ENCODE measurements at places on chromosomes 7 and 10. TPM values are rescaled to one million over a fixed set of nuclear protein-coding genes. Genes with fewer than 3 reads are reported as not detected.

DNA sequence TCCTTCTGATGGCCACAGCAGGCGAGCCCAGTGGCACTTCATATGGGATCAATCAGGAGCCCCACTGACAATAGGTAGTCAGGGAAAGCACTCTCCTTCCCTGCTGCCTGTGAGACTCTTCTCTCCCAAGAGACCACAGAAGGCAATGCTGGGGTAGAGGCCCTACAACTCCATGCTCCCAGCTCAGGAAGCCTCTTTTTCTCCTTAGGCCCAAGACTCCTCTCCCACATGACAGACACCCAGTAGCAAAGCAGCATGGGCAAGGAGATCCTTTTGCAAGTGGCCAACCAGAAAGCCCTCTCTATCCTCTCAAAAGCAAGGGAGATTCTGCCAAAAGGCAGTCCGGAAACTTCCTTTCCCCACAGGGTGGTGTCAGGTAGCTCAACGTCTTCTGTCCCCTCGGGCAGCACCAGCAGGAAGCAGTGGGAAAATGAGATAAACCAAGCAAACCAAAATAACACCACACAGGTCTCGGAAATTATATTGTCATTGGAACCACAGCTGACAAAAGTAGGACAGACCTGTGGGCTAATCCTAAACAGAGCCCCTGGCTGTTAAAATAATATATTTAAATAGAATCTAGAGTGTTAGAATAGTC lies 172.7 kb upstream of the GDF10 start:
- no peak for DNase-seq

DNA sequence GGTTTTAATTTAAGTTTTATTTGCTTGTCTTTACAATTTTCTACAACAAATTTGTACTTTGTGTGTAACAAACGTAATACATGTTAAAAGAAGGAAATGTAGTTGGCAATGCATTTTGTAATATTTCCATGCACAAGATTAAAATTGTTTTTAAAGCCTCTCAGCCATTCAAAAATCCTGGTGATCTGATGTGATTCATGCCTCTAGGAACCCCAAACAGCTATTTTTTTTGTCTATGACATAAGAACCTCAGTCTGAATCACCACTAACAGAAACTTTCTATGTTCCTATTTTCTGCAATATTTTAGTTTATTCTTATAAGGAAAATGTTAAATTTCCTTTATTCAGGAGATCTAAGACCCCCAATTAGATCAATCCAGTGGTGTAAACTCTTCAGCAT lies 183.1 kb upstream of the YAE1 start:
- no peak for DNase-seq

GRCh38 chr7:24981171-24981951 lies 1.4 kb upstream of the OSBPL3 start:
- peak; percentile 93 for DNase-seq

DNA sequence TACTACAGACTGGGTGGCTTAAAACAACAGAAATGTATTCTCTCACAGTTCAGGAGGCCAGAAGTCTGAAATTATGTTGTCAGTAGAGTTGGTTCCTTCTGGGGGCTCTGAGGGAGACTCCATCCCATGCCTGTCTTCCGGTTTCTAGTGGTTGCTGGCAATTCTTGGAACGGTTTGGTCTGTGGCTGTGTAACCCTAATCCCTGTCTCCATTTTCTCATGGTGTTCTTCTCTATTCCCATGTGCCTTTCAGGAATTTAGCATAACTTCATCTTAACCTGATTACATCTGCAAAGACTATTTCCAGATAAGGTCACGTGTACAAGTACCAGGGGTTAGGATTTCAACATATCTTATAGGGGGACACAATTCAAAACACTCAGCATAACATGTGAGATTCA lies 73.2 kb downstream of the FAM241B start:
- no peak for DNase-seq

- DNase-seq: no peak
Measured at GRCh38 chr10:119441921-119442757, 100.4 kb downstream of the RGS10 start.

- no peak for DNase-seq
Measured at GRCh38 chr7:132275416-132276233, 300.6 kb downstream of the PLXNA4 start.

ADCYAP1R1 gene
- 4.4 TPM for polyA plus RNA-seq

DNA sequence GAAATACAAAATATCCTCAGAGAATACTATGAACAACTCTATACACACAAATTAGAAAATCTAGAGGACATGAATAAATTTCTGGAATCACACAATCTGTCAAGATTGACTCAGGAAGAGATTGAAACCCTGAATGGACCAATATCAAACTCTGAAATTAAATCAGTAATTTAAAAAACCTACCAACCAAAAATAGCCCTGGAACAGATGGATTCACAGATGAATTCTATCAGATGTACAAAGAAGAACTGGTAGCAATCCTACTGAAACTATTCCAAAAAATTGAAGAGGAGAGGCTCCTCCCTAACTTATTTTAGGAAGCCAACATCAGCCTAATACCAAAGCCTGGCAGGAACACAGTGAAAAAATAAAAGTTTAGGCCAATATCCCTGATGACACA lies 190.0 kb downstream of the HPSE2 start:
- DNase-seq: no peak

ACTL6B gene
- polyA plus RNA-seq: 2.9 TPM

TSPAN12 gene
- polyA plus RNA-seq: 99.6 TPM

DNA sequence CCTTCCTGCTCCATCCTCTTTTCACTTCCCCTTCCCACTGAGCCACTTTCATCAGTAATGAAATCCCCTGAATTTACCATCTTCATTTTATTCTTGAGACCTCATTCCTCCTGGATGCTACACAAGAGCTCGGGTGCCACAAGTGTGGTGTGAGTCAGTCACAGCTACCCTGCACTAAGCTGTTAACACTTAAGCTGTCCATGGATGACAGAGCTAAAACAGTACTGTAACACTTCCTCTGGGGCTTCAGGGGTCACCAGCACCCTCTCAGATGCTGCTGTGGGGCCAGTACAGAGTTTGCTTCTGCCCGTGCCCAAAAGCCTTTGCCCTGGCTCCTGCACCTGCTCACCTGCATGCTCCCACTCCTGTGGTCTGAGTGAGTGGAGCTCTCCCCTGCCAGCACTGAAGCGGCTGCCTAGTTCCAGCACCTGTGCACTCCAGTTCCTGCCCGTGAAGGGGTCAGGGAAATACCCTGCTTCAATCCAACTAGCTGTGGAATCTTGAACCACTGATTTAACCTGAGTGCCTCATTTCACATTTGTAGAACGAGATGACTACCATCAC lies 71.9 kb downstream of the POT1 start:
- no peak for DNase-seq

GET4 gene
- 76.0 TPM for polyA plus RNA-seq

GRCh38 chr7:100469227-100470044 lies 5.4 kb upstream of the SPACDR start:
- peak; percentile 63 for DNase-seq

DNA sequence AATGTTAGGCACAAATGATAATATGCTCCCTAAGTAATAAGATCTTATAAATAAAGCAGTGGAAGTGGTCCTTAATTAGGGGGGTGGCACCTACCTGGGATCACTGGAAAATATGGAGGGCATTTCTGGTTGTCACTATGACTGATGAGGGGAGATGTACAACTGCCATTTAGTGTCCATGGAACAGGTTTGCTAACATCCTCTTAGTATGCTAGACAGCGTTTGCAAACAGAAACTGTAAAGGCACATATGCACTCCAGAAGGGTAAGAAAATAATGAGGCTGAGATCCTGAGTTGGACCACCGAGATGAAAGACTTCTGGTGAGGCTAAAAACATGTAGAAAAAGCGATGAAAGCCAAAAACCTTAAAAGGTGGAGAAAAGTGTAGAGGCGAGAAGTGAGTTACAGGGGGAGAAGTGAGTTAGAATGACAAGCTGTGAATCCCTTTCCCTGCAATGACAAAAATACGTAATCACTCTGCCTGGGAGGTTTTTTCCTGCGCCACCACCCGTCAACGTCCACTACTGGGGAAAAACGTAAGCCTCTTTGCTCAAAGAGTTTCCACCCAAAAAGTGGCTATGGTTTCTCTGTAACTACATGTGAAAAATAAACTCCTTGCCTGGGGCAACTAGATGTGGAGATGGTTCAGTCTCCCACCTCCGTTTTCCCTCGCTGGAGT lies 767 bp downstream of the KRIT1 start:
- peak; percentile 57 for DNase-seq

DNA sequence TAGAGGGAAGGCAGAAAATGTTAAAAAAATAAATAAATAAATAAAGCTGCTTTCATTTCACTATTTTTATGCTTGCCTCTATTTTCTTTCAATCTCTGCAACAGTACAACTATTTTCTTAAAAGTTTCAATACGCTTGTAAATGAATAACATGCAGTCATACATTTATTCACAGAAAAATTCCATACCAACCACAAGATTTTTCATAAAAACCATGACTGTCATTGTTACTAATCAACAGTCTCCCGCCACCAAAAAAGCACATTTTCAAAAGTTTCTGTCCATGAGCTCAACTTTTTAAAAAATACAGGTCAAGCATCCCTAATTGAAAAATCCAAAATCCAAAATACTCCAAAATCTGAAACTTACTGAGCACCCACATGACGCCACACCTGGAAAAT lies 5.3 kb downstream of the PARD3 start:
- DNase-seq: no peak

- no peak for DNase-seq
Measured at GRCh38 chr10:80468002-80468401, 13.9 kb downstream of the TSPAN14 start.
